ENCODE measurements at places on chromosomes 7 and 10.

- no peak for DNase-seq
Observed at GRCh38 chr7:69620063-69620462, 21.8 kb downstream of the AUTS2 start.

GRCh38 chr7:53383131-53383530, 347.7 kb downstream of the POM121L12 start:
- DNase-seq, result no peak

DNA sequence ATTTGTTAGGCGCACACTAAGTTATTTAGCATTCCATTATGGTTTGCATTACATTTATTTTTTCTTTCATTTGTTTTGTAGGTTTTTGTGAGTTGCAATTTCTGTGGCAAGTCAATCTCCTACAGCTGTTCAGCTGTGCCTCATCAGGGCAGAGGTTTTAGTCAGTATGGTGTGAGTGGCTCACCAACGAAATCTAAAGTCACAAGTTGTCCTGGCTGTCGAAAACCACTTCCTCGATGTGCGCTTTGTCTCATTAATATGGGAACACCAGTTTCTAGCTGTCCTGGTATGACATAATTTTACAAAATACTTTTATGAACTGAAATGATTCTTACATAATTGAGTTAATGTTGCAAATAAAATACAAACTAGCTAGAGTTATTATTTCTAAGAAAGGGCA, 29.5 kb downstream of the MIOS start:
- DNase-seq, result no peak

DNA sequence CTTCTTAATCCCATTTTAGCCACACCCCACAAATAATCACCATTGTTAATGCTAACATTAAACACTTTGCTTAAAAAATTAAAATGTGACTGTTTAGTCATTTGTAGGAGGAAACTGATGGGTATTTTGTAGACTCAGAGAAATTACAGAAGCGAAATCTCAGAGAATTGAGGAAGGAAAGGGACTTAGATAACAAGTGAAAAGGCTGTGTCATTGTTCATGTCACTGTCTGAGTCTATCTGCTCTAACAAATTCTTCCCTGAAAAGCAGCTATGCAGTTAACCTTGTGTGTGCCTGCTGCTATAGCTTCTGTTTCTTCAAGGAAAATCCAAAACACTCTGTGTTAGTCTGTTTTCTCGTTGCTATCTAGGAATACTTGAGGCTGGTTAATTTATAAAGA, 40.9 kb upstream of the PLXDC2 start:
- no peak for DNase-seq

Measured in stimulated activated CD4-positive, alpha-beta T cell treated with anti-CD3 and anti-CD28 coated beads, Interleukin-1b, Interleukin-23, amount 100 ng/mL, for 4 hours (primary cell).